ENCODE measurements at places on chromosomes 16 and 17.

GRCh38 chr17:73645050-73645871 is 1.0 kb upstream of the SDK2 start:
- DNase-seq: peak; percentile 66

GRCh38 chr16:69917739-69918138 is 33.4 kb upstream of the CLEC18A start:
- no peak for DNase-seq

DNA sequence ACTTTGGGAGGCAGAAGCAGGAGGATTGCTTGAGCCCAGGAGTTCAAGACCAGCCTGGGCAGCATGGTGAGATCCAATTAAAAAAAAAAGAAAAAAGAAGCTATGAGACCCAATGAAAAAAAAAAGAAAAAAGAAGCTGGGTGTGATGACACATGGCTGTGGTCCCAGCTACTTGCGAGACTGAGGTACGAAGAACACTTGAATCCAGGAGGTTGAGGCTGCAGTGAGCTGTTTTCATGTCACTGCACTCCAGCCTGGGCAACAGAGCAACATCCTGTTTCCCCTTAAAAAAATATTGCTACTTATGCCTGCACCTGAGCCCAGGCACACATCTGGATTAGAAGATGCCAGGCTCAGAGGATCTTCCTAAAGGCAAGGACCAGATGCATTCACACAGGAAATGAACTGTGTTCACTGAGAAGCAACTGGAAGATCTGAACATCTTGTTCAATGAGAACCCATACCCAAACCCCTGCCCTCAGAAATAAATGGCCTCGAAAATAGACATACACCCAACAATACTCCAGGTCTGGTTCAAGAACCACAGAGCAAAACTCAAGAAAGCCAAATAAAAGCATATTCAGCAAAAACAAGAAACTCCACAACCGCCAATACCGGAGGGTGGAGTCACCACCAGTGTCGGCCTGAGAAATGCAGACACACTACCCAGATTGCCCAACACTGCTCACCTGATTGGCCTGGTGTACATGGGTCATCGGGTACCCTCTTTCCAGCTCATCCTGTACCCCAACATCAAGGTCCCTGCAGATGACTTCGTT is 4.4 kb downstream of the RNF135 start:
- no peak for DNase-seq

- no peak for DNase-seq
Measured at GRCh38 chr17:2075336-2076086, 20.6 kb downstream of the HIC1 start.

DNA sequence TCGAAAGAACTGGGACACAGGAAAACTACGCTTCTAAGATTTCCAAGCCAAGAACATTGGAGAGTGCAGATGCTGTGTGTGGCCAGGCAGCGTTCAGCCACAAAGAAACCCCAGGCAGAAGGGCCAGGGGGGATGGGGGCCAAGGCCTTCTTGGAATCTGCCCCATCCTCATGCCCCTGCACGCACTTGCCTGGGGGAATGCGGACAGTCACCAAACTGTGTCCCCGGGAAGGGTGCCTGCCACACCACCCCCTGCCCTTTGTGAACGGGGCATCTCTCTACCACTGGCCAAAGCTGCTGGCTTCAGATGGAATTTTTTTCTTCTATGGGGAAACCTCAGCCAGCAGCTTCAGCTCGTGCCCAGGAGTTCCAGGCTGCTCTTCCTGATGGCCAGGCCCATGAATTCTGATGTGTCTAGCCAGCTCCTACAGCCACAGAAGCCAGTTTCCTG is 32.0 kb upstream of the DNAH17 start:
- DNase-seq: no peak

- no peak for DNase-seq
Measured at GRCh38 chr16:15694499-15694898, 44.5 kb downstream of the NDE1 start.

- no peak for DNase-seq
Measured at GRCh38 chr17:39755554-39756379, 18.0 kb downstream of the GRB7 start.

- DNase-seq: no peak
Measured at GRCh38 chr16:72621651-72622050, 426.3 kb downstream of the ZFHX3 start.

DNA sequence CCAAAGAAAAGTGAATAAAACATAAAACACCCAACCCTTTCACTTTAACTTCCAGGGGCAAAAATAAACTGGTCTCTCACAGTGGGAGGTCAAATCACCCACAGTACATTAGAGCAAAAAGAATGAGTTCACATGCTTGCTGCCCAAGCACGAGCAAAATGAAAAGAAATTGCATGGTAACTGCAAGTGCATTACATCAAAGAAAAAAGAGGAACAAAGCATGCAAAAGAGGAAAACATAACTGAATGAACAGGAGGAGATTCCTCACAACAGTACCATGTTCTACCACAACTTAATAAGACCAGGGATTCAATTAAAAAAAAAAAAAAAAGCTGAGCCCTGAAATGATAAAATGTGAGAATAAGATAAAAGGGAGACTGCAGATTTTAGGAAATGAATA is 12.3 kb downstream of the DNAH2 start:
- DNase-seq: no peak

DNA sequence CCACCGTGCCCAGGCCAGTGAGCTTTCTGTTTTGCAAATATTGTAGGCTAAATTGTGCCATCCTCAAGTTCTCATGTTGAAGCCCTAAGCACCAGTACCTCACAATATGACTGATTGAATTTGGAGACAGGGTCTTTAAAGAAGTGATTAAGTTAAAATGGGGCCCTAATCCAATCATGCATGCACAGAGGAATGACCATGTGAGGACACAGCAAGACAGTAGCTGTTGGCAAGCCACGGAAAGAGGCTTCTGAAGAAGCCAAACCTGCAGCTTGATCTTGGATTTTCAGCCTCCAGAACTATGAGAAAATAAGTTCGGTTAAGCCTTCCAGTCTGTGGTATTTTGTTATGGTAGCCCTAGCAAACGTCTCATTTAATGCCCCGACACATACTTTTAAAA is 24.9 kb downstream of the TOM1L2 start:
- DNase-seq: no peak

DNA sequence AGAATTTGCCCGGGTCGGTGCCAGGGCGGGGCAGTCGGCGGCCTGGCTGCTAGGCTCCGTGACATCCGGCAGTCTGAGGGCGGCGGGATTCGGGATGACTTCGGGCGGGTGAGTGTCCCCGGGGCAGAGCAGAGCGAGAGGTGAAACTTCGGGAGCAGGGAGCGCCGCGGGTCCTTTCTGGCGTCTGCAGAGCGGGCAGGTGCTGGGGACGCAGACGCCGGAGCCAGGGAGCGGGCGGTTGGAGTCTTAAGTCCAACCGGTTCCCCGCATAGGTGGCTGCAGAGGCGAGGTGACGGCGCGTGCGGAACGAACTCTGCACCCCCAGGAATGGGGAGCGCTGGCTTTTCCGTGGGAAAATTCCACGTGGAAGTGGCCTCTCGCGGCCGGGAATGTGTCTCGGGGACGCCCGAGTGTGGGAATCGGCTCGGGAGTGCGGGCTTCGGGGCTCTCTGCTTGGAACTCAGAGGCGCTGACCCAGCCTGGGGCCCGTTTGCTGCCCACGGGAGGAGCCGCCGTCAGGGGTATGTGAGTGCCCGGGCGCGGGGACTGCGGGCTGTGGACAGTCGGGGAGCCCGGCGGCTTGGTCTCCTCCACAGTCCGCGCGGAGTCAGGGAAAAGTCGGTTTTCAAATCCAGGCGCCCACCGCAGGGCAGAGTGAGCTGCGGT is at the start of gene B4GALNT2:
TSS of gene B4GALNT2 (plus strand) at position 71 of the 666 bp plus-strand sequence. CDS start at position 95, 24 bp downstream.
- DNase-seq: peak; percentile 9

- no peak for DNase-seq
Measured at GRCh38 chr17:39238311-39238972, 12.7 kb upstream of the STAC2 start.

- peak; percentile 27 for DNase-seq
Measured at GRCh38 chr16:46947900-46948547, 25.4 kb downstream of the DNAJA2 start.

DNA sequence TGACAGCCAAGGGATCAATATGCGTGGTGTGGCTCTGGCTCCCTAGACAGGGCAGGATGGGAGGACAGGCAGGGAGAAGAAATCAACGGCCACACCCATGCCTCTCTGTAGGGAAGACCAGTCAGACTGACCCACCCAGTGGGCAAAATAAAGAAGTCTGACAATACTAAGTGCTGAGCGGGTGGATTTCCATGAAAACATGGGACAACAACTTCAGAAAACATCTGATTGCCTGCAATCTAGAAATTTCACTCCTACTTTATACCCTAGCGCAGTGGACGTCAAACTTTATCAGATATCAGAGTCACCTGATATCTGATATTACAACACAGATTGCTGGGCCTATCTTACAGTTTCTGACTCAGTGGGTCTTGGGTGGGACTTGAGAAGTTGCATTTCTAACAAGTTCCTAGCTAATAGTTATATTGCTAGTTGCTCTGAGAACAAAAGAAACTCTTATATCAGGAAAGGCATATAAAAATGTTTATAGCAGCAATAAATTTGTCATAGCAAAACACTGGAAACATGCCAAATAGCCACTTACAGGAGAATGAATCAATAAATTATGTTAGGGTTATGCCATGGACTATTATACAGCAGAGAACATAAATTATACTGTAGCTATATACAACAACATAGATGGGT is 38.4 kb downstream of the C17orf67 start:
- DNase-seq: no peak

- peak; percentile 64 for DNase-seq
Measured at GRCh38 chr16:89924297-89924924, 1.3 kb downstream of the TUBB3 start.

DNA sequence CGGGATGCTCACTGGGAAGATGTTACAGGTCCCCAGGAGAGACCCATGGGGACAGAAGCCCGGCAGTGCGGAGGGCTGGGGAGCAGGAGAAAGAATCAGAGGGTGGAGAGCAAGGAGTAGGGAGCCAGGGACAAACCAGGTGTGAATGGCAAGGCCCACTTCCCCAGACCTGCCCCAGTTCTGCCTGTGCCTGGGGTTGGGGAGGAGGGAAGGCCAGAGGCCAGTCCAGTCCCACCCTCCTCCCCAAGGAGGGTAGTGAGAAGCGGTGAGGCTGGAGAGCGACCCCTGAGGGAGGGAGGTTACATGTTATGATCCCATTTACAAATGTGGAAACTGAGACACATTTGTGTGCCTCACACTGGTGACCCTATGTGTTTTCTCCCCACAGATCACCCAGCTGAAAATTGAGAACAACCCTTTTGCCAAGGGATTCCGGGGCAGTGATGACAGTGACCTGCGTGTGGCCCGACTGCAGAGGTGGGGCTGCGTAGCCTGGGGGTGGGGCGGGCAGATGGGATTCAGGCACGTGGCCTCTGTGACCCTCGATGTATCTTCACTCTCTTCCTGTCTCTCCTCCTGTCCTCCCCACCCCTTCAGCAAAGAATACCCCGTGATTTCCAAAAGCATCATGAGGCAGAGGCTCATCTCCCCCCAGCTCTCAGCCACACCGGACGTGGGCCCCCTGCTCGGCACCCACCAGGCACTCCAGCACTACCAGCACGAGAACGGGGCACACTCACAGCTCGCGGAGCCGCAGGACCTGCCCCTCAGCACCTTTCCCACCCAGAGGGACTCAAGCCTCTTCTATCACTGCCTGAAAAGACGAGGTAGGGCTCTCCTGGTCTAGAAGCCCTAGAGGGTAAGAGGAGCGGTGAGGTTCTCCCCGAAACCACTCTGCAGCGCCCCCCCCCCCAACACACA is 27.5 kb downstream of the TBX4 start:
- DNase-seq: no peak

- no peak for DNase-seq
Measured at GRCh38 chr17:47696717-47697642, 3.0 kb downstream of the TBKBP1 start.

DNA sequence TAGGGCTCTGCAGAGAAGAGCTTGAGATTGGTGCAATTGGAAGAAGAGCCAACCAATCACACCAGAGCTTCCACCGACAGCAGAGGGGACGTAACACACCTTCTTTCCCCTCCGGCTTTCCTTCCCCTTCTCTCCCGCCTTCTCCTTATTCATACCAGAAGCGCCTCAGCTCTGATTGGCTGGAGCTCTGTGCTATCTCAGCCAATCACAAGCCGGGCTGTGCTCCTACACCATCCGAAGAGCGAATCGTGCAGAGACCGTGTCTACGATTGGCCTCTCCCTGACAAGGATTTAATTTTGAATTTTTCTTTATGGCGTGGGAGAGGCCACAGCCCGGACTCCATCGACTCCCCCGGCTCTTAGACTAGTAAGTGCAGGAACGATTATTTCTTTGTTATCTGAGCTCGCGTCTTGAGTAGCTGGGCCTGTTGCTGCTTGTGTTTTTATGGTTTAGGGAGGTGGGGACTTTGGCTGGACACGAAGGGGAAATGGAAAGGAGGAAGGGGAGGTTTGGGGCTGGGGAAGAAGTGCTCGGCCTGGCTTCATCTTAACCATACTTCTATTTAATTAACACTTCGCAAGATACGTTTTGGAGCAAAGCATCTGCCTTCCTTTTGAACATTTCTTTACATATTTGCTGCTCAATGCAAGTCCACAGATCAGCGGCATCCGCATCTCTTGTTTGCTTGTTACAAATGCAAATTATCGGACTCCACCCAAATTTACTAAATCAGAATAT is at the start of gene PRR11:
TSS of gene PRR11 (plus strand) at position 308 of the 739 bp plus-strand sequence. CDS start 14,007 bp downstream, outside the sequence.
- DNase-seq: peak; percentile 79

DNA sequence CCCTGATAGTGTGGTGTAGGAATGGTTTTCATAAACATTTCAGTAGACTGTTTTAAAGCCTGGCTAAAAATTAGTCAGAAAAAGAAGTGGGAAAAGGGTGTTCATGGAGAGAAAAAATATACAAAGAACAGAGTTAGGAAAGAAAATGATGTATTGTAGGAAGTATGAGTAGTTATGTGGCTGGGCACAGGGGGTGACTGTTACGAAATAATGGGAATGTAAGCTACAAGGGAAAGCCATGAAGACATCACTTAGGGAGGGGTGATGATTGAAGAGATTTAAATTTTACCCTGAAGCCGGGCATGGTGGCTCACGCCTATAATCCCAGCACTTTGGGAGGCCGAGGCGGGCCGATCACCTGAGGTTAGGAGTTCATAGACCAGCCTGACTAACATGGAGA is 55.3 kb downstream of the NUP88 start:
- no peak for DNase-seq

DNA sequence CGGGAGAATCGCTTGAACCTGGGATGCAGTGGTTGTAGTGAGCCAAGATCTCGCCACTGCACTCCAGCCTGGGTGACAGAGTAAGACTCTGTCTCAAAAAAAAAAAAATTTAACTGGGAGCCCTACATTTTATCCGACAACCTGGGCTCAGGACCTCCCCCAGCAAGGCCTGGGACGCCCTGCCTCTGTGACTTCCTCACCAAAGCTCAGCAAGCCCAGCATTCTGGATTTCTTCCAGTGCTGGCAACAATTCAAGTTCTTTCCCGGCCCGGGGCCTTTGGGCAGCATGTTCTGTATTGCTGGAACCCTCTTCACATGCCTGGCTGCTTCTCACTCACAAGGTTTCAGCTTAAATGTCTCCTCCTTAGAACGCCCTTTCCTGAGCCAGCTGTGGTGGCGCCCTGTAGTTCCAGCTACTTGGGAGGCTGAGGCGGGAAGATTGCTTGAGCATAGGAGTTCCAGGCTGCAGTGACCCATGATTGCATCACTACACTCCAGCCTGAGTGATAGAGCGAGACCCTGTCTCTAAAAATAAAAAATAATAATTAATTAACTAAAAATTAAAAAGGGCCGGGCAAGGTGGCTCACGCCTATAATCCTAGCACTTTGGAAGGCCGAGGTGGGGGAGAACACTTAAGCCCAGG is 15.9 kb upstream of the MEIOB start:
- no peak for DNase-seq

GRCh38 chr17:55664287-55664686 is 58.4 kb downstream of the TMEM100 start:
- DNase-seq: no peak

GRCh38 chr17:1645207-1646171 is at the start of gene SCARF1:
SCARF1 (minus strand) TSS chr17:1645732; CDS start chr17:1645697, 35 bp downstream.
- DNase-seq: no peak

GRCh38 chr16:79721270-79721669 is 120.7 kb upstream of the MAF start:
- no peak for DNase-seq

Data from neural crest cell (in vitro differentiated cells).